Stimulated activated CD4-positive, alpha-beta T cell treated with anti-CD3 and anti-CD28 coated beads, TNF-alpha, amount 100 ng/mL, for 1 hour (primary cell): ENCODE measurements at places on chromosomes 1 and 21.

GRCh38 chr1:1781526-1781903 is 3.2 kb upstream of the NADK start:
- no peak for DNase-seq

DNA sequence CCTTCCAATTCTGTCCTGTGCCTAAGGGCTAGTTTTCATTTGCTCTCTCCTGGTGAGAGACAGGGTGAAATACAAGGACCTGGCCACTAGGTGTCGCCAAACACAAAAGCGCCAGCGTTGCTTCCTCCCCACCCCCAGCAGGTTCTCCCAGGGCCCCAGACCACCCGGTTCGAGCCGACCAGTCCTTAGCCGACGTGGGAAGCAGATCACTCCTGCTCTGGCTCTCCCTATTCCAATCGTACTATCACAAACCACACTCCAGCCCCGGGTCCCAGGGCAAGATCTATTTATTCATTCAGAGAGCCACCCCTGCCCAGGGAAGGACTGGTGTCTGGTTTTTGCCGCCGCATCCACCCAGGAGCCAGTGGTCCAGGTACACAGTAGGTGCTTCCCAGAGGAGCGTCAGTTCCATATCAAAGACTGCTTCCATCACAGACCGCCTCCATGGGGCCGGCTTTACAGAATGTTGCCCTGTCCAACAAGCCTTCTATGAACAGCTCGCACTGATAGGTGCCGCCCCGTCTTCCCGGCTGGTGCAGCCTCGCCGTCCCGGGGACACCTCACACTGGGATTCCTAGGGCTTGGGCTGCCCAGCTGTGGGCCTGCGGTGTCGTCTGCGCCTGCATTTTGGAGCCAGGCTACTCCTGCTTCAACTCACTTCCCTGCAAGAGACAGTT is 35.0 kb downstream of the CTNNBIP1 start:
- DNase-seq = peak; percentile 24

GRCh38 chr21:46245213-46245915 is 16.8 kb upstream of the LSS start:
- no peak for DNase-seq

GRCh38 chr21:31733551-31734149 is 1.7 kb upstream of the SCAF4 start:
- no peak for DNase-seq

DNA sequence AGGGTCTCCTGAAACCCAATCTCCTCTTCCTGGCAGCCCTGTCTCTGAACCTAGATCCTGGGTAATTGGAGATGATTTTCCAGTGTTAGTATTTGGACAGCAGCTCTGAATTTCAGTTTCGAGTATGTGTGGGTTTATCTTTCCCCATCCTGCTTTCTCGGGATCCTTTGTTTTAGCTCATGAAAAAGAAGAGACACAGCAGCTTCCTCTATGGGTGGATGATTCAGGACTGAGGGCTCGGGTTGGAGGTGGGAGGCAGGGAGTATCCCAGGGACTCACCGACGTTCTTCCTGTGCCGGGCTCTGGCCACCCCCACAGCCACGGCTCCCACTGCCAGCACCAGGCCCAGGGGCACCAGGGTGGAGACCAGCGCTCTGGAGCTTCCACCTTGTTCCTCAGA is 10.4 kb upstream of the FCMR start:
- no peak for DNase-seq

GRCh38 chr1:197210426-197210825 is 57.6 kb upstream of the CRB1 start:
- no peak for DNase-seq

- no peak for DNase-seq
These were observed 112.0 kb upstream of the CHRM3 start for GRCh38 chr1:239274242-239274830.

- DNase-seq = no peak
These were observed 17.3 kb upstream of the LRP8 start for GRCh38 chr1:53344921-53345838.

- no peak for DNase-seq
These were observed 413.0 kb upstream of the ESRRG start for GRCh38 chr1:217135987-217136894.

DNA sequence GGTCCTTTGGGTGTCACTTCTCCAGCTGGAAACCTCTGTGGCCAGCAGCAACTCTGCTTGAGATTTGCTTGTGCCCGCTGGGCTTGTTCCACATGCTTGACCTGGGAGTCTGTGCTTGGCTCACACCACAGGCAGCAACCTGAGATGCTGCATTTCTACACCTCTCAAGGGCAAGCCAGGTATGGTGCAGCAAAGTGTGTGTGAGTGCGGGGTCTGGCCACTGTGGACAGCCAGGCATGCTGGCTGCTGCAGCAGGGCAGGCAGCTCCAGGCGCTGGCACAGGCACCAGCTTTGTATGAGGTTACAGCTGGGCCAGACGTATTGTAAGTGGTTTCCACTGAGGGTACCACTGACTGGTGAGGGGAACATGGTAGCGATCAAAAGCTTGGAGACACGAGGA is 242.0 kb downstream of the PTGER3 start:
- DNase-seq = no peak

DNA sequence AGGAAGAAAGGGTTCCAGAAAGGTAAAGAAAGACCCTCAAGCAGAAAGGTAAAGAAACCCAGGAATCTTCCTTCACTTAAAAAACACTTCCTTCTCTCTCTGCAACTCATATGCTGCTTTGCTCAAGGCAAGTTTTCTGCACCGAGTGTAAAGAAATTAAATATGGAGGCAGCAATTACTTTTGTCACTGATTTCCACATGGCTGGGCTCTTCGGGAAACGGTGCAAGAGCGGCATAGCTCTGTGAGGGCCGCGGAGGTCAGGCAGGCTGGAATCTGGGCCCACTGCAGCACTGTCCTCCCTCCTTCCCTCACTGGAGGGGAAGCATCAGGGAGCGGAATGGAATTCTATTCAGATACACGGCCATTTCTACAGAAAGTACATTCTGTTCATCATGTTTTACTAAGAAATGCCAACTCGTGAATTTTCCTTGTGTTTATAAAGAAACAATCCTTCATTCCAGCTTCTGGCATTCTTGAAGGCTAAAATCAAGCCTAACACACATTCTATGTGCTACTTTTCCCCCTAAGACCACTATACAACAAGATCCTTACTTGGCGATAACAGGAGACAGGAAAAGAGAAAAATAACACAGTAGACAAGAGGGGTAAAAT is 212.2 kb downstream of the SIPA1L2 start:
- DNase-seq = no peak

DNA sequence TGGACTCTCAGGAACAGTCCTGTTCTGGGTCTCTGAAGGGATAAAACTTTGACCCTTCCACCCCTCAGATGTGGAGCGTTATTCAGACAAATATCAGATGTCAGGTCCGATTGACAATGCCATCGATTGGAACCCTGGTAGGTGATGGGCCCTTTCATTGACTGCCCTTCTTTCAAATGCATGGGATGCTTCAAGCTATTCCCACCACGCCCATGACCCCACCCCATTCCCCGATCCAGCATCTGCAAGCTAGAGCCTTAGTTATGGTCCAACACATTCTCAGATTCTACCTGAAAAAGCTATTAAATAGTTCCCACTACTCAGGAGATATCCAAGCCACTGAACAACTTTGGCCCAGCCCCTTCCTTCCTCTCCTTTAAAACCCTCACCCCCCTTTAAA is 12.5 kb downstream of the POLR3GL start:
- no peak for DNase-seq

DNA sequence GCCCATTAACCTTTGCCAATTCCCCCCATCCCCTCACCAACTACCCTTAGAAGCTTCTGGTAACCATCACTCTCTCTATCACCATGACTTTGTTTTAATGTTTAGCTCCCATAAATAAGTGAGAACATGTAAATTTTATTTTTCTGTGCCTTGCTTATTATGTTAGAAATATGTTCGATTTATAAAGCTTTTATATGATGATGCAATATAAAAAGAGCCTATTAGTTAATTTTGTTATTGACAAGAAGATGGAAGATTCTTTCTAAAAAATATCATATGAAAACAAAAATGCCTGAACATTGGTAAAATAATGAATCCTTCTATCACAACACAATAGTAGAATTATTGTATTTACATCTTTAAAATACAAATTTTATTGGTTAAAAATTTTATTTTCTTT is 836.1 kb upstream of the TMPRSS15 start:
- no peak for DNase-seq

DNA sequence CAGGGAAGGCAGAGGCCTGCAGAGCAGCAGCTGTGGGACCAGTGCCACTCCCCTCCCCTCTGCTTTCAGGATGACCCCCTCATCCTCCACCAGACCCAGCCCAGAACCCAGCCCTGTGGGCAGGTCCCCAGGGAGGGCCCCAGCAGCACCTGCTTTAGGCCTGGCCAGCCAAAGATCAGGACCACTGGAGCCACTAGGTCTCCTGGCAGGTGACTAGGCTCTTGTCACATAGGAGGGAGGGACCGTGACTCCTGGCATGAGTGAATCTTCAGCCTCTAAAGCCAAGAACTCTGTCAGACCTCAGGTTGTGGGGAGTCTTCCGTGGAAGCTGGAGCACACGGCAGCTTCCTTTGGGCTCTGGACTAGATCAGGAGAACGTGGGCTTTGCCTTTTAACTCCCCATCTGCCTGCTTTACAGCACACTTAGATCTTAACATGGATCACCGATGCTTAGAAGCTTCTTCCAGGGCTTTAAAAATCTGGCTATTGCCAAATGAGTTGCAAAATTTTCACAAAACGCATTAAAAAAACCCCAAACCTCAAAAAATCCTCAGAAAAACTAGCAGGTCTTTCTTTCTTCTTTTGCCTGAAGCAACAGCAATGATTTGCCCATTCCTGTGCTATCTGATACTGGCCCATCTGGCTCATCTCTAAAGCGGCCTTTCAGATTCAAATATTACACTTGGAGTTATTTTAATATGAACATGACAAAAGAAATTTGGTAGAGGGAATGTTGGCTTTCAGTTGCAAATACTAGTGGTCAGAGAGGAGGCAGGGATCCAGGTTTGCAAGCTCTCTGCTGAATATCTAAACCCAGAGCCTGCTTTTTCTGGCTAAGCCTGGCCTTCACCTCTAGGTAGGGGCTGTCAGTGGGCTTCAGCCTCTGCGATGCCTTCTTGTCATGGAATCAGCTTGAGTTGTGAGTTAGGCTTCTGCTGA is 235.2 kb downstream of the SDCCAG8 start:
- no peak for DNase-seq

GRCh38 chr1:196960854-196961253 is 16.5 kb upstream of the CFHR5 start:
- no peak for DNase-seq

DNA sequence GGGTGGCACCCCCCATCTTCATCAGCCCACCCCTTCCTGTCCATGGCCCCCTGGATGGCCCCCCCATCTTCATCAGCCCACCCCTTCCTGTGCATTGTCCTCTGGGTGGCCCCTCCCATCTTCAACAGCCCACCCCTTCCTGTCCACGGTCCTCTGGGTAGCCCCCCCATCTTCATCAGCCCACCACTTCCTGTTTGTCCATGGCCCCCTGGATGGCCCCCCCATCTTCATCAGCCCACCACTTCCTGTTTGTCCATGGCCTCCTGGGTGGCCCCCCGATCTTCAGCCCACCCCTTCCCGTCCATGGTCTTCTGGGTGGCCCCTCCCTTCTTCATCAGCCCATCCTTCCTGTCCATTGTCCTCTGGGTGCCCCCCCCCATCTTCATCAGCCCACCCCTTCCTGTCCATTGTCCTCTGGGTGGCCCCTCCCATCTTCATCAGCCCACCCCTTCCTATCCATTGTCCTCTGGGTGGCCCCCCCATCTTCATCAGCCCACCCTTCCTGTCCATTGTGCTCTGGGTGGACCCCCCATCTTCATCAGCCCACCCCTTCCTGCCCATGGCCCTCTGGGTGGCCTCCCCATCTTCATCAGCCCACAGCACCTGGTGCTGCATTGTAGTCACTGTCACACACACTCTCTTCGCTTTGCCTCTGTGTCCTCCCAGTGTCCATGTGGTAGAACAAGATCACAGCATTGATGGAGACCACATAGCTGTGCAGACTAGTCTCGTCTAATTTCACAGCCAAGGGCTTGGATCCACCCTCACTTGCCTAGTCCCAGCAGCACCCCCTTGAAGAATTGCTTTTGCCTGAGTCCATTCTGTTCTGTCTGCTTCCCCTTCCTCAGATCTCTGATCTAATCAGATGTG is 95.9 kb downstream of the PCBP3 start:
- DNase-seq = no peak

DNA sequence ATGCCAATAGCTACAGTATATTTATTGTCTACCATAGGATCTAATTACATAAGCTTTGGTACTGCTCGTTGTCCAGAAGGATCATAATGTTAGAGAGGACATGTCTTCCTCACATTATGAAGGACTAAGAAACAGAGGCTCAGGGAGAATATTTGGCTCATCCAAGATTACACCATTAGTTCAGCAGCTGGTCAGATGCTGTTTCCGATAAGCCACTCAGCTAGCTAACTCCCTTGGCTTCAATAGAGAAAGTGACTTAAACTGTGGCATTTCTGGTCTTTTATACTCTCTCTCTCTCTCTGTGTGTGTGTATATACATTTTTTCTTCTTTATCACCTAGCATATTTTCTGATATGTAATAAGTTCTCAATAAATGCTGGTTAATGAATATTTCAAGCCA is 70.4 kb downstream of the DDR2 start:
- no peak for DNase-seq

- DNase-seq = peak; percentile 10
These were observed 1.0 kb downstream of the RNF220 start for GRCh38 chr1:44405798-44406736.

DNA sequence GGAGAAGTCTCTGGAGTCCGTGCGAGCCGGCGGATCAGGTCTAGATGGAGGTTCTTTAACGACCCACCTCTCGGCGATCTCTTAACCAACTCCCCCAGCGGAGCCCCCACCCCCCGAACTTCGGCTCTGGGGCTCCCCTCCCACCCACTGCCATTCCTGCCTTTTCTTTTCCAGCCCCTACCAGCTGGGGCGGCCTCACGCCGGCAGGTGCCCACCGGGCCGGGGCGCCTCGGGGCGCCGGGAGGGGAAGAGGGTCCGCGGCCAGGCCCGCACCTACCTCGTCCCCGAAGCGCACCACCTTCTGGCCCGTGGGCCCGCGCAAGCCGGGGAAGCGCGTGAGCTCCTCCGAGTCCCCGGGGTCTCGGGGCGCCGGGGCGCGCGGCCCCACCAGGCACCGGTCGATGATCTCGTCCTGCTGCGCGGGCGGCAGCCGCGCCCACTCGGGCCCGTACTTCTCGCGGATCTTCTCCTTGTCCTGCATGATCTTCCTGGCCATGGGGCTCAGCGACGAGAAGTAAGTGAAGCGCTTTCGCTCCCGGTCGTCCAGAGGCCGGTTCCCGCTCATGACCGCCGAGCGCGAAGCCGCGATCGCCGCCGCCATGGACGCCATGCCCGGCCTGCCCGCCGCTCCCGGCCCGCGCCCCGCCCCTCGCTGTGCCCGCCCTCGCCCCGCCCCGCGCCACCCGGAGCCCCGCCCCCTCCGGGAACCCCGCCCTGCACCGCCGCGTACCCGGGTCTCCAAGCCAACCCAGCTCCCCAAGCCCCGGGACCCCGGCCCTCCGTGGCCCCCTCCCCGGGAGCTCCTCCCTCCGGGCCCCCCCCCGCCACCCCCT is at the start of gene C1orf198:
C1orf198 (minus strand) TSS at position 619 of the 833 bp plus-strand sequence; CDS start at position 610, 9 bp downstream.
- DNase-seq = peak; percentile 78
